AG09309 (cell line): ENCODE measurements at places on chromosomes 2 and 18.

- DNase-seq: no peak
These were observed 609.0 kb upstream of the CELF4 start for GRCh38 chr18:38174594-38174993.

DNA sequence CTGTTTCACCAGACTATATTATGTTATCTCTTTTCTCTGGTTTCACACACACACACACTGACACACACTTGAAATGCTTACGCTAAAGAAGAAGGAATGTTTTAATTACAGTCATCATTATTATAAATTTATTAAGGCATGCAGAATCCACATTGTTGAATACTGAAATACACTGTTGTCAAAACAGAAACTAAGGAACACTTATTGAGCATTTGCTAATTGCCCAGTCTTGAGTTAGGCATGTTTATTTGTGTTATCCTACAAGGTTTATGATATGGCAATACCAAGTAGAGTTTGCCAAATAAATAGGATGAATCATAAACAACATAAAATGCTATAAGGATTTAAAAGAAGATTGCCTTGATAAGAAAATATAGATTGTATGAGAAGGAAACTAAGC lies 917.0 kb upstream of the PIK3C3 start:
- DNase-seq: no peak

DNA sequence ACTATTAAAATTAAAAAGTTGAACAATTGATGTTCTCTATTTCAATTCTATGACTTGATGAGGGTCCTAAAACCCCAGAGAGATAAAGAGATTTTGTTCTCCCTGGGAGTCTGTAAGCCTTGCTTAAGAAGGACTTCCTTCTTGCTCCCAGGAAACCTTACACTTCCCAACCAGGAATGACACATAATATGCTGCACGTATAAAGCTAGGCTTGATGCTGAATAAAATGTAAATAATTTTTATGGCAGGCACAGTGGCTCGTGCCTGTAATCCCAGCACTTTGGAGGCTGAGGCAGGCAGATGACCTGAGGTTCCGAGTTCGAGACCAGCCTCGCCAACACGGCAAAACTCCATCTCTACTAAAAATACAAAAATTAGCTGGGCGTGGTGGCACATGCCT lies 27.8 kb downstream of the SPIRE1 start:
- DNase-seq: no peak

GRCh38 chr2:37585295-37585908 lies 86.0 kb downstream of the CDC42EP3 start:
- no peak for DNase-seq

- no peak for DNase-seq
These were observed 117.7 kb downstream of the GPD2 start for GRCh38 chr2:156553714-156554442.

GRCh38 chr18:48715711-48716361 lies 177.0 kb downstream of the CTIF start:
- DNase-seq: no peak

DNA sequence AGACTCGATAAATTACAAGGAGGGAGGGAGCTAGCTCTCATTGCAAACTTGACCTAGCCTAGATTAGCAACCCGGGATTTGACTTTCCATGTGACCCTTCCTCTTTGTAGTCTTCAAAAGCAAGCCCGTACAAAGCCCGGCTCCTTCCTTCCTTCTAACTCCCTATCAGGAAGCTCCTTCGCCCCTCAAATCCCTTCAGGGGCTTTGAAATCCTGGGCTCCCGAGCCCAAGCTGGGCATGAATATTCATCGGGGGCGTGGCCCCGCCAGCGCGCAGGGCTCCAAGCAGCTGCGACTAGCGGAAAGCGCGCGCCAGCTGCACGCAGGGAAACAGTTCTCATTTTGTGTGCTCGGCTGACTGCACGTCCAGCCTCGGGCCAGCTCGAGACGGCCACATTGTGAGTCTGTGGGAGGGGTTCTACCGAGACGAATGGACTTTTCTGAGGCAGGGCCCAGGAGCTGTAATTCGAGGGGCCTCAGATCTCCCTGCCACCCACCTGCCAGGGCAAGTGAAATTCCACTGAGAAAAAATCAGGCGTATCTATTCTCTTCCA lies 84.0 kb upstream of the PELI1 start:
- no peak for DNase-seq

DNA sequence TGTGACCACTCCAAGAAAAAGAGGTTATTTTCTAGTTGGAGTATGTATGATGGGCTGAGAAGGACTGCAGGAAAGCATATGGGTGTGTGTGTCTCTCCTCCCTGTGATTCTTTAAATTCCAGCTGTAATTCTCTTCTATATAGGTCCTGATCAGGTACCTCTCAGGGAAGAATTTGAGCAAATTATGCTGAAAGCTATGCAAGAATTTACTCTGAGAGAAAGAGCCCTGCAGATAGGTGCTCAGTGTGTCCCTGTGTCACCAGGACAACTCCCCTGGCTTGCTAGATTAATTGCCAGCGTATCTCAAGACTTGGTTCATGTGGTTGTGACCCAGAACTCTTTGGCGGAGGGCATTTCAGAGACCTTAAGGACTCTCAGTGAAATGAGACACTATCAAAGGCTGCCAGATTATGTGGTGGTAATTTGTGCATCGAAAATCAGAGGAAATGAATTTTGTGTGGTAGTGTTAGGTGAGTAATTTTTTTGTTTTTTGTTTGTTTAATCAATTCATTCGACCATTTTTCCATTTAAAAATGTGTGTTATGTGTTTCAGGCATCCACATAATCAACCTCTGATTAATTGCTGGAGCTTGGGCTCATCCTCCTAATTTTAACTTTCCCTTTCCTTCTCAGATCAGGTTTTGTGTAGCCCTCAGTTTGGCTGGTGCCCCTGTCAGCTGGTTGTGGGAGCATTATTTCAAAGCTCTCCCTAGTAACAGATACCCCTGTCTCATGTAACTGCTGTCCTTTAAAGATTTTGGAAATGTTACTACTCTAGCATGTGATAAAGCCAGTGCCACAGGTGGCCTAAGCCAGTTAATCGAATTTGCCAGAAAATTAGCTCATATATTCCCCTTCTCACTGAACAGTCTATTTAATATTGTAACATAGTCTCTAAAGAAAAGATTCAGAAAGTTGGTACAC lies 150.9 kb downstream of the ESCO1 start:
- no peak for DNase-seq

DNA sequence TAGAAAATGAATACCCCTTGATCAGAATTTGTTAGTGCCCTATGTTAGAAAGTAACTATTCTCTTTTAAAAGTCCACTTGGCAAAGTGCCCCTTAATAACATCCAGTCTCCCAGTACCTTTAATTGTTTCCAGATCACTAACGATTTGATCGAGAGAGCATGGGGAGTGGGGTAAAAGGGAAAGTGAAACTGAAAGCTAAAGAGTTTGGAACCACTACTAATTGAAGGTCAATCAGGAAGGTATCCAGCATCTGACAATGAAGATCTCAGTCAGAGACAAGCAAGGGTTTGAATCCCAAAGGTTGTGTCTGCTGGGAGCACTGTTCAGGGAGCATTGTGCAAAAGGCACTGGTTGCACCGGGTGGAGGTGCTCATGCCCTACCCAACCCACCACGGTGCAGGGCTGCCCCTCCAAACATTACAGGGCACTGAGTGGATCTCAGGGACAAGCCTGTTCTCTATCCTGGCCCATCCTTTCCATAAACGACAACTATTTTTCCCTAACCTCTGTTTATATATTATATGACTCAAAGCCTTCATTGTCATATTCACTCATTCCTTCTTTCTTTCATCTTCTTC lies 14.6 kb upstream of the RIT2 start:
- no peak for DNase-seq

DNA sequence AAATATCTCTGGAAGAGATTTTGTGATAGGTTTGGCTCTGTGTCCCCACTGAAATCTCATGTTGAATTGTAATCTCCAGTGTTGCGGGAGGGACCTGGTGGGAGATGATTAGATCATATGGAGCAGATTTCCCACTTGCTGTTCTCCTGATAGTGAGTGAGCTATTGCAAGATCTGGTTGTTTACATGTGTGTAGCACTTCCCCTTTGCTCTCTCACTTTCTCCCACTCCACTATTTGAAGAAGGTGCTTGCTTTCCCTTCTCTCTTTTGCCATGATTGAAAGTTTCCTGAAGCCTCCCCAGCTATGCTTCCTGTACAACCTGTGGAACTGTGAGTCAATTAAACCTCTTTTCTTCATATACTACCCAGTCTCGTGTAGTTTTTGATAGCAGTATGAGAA lies 97.0 kb upstream of the FN1 start:
- DNase-seq: no peak

DNA sequence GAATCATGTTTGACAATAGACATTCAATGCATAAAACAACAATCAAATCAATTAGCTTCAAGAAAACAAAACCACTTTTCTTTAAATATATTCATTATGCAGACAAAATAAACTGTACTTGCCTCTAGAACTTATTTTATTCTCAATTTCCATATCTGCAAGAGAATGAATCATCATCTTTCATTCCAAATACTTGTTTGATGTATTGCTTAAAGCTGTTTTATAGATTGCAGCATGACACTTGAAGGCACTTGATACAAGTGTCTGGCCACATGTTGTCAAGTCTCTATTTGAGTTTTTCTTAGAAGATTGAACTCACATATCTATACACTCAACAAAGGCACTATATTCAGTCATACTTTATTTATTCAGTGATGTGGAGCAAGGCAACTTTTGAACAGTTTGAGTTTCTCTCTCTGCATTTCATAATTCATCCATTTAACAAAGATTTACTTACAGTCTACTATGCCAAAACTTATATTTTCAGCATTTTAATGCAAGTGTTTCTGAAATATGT lies 38.7 kb upstream of the DDX18 start:
- no peak for DNase-seq
